ENCODE measurements at places on chromosomes 2 and 18.
A peak's percentile ranks its signal among the peaks of the same experiment; 100 is the strongest.

DNA sequence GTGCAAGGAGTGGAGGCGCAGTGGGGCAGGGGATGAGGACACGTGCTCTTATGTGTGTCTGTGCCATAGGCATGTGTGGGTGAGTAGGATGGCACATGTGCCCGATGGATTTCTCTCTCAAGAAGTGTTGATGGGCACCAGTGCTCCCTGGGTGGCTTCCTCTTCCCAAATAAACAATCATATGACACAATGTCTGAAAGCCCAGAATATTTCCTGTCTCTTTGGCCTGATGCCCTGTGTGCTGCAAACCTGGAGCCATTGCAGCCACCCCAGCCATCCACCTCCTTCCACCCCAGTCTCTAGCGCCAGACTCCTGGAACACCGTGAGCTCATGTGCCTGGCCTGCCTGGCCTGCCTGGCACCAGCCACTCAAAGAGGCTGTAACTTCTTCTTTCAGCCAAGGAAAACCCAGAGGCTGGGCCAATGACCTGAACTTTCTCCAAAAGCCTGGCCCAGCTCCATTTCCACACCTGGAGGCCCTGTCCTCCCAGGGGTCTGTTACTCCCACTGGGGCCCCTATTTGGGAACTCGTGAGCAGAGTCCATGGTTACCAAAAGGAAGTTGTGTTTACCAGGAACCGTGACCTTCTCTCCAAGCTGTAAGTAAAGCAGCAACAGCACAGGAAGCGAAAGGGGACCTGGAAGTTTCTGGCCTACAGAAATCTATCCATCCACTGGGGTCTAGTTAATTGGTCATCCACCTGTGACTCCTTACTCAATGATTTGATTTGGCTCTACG is 9.5 kb upstream of the ZBTB7C start:
- DNase-seq, result no peak

DNA sequence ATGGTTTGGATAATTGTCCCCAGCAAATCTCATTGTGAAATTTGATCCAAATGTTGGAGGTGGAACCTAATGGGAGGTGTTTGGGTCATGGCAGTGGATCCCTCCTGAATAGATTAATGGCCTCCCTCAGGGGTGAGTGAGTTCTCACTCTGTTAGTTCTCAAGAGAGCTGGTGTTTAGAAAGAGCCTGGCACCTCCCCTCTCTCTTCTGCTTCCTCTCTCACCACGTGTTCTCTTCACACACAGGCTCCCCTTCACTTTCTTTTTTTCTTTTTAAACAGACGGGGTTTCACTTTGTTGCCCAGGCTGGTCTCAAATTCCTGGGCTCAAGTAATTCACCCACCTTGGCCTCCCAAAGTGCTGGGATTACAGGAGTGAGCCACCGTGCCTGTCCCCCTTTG is 111.6 kb upstream of the LTBP1 start:
- DNase-seq, result no peak

GRCh38 chr18:58412844-58413666 is 215.8 kb downstream of the ALPK2 start:
- DNase-seq, result no peak

GRCh38 chr2:71419976-71420375 is 33.4 kb upstream of the DYSF start:
- DNase-seq, result no peak

GRCh38 chr2:29816651-29817050 is 104.7 kb downstream of the ALK start:
- peak; percentile 17 for DNase-seq

- peak; percentile 68 for DNase-seq
Observed at GRCh38 chr2:134425724-134426496, 172.0 kb downstream of the MGAT5 start.

- DNase-seq, result peak; percentile 96
Observed at GRCh38 chr2:223549215-223549614, 52.9 kb downstream of the SCG2 start.

GRCh38 chr2:12127638-12128037 is 381.2 kb downstream of the LPIN1 start:
- no peak for DNase-seq

DNA sequence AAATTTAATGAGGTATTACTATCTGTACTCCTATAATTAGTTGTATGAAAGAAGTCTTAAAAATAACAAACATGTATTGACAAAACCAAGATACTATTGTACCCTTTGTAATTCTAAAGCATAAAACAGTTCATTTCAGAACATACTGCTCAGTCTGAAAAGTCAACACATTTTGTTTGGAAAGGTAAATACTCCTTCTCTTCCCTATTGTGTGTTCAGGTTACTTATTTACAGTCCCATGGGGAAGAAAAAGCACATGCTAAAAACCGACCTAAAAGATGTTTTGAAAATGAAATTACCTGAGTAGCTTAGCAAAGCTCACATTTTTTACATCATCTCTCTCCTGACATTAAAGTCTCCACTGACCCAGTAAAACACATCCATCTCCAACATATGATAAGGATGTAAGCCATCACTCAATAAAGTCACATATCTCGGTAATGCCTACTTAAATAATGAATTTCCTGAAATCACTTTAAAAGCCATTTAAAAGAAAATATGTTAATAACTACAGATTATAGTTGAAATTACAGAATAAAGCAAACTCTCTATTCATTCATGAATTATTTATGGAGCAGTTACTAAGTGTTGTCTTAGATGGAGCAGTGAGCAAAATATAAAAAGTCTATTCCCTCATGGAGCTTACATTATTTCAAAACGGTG is 75.6 kb upstream of the FZD5 start:
- DNase-seq, result no peak

- no peak for DNase-seq
Observed at GRCh38 chr2:231094736-231095346, 30.0 kb downstream of the HTR2B start.

- peak; percentile 70 for DNase-seq
Observed at GRCh38 chr2:174771631-174772471, 7.6 kb upstream of the CHRNA1 start.

- DNase-seq, result no peak
Observed at GRCh38 chr18:22347606-22348511, 69.9 kb downstream of the CTAGE1 start.

DNA sequence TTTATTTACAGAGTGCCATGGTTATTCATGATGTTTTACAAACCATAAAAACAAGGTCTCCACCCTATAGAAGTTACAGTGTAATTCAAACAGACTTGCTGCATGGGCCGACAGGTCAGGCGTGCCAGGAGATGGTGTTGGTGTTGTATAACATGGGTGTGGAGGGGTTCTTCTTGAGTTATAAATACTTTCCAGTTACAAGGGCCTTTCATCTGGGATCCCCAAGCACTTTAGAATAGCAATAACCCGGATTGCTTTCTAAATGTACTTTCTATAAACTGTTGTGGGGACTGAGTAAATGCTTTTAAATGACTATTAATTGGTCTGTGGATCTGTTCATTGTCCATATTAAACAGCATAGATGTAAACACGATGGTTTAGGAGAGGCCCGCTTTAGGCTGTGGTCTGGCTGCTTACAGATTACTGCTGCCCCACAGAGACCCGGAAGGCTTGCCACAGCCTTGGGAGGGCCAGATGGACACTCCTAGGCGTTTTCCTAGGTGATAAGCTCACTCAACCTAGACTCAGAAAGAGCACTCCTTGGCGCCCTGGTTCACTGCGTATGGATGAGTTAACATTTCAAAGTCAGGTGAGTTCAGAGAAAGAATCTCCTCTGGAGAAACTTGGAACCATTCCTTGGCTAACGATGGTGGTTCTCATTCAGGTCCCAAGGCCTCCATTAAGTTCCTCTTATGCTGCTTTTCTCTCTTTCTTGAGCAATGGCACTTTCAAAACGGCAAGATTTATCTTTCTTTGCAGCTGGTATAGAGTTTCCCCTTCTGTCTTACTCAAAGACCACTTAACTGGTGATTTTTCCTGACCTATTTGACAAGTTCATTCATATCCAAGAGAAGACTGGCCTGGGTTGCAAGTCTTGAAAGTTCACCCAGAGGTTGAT is 3.6 kb upstream of the KIAA2012 start:
- DNase-seq, result no peak

DNA sequence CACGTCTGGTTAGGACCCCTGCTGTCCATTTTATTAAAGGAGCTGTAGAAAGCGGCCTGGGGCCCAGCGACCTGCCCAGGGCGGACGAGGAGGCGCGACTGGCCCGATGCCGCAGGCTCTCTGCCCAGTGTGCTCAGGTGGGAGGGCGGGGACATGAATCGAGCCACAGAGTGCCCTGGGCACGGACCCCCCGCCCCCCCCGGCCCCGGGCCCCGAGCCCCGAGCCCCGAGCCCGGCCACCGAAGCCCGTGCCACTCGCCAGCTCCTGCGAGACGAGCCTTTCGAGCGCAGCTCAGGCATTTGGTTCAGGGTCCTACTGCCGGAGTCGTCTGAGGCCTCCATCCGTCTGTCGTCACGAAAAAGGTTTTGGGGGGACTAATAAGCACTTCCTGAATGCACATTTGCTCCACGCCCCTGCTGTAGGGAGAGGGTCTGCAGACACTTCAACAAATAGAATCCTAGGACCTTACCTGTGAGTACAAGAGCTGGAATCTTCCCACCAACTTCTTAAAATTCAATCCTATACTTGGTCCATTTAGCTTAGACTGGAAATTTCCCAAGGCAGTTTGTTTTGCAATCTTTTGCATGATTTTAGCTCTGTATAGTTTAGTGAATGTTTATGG is 602 bp upstream of the ADAM17 start:
- peak; percentile 45 for DNase-seq

- no peak for DNase-seq
Observed at GRCh38 chr2:223994562-223995162, 37.4 kb downstream of the MRPL44 start.

- no peak for DNase-seq
Observed at GRCh38 chr2:176227874-176228273, 39.4 kb downstream of the HOXD1 start.

- DNase-seq, result no peak
Observed at GRCh38 chr2:170344663-170345346, 166.9 kb downstream of the MYO3B start.

GRCh38 chr2:12089001-12089400 is 342.6 kb downstream of the LPIN1 start:
- no peak for DNase-seq

DNA sequence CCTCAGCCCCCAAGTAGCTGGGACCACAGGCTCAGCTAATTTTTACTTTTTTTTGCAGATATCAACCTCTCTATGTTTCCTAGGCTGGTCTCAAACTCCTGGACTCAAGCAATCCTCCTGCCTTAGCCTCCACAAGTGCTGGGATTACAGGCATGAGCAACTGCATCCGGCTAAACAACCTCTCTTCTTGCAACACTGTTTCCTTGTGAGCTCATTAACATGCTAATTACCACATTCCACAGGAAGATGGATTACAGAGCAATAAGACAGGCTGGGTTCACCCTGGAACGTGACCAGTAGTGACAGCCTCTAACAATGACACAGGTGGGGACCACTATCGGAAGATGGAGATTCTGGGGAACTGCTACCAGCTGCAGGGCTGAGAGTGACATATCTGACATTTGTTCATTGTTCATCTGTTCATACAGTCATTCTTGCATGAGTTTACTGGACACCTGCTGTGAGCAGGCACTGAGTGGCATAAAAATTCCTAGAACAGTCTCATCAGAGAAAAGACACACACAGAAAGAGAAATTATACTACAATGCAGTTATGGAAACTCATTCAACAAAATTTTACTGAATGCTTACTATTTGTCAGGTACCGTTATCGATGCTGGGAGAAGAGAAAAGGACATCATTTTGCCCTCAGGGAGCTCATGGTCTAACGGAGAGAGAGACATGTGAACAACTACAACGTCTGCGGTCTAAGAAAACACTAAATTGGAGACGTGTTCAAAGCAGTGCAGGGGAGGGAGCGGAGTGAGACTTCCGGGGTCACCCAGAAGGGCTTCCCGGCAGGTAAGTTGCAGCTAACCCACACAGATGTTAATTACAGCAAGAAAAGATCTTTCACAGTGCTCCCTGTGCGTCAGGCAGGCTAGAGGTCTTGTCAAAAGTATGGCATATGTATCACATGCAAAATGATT is 37.6 kb downstream of the PROC start:
- peak; percentile 84 for DNase-seq

DNA sequence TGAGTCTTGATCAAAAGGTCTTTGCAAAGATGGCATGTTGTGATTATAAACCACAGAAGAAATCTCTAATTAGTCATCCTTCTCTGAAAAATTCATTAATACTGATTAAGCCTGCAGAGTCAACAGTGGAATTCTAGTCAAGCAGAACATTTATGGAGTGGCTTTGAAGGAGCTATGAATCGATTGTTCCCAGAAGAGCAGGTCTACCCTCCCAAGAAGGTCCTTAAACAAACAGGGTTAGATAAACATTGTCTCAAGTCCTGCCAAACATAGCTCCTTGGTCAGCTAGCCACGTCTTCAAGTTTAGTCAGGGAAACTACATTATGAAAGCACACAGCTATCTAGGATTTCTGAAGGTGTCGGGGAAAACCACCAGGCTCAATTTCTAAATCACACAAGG is 88.9 kb downstream of the ITGA4 start:
- DNase-seq, result no peak

GRCh38 chr2:79830501-79830900 is 317.6 kb downstream of the CTNNA2 start:
- no peak for DNase-seq

DNA sequence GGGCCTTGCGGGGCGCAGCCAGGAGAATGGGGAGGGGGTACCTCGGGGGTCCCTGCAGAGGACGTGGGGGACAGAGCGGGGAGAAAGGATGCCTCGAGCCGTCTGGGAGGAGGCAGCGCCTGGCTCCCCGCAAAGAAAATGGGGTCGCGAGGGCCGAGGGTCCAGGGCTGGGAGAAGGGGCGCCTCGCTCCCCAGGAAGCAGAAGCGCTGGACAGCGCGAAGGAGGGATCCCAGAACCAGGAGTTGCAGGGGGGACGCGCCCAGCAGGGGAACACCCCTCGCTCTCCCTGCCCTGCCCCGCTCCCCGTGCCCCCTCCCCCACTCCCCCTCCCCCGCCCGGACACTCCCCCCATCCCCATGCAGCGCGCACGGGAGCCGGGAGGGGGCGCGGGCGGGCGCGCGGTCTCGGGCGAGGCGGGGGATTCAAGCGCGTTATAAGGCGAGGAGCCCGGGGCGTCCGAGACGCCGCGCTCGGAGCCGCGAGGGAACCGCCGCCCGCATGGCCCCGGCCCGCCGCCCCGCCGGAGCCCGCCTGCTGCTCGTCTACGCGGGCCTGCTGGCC is at the start of gene ERFE:
Gene ERFE, plus strand, starts transcription at position 462 of the 562 bp plus-strand sequence. Its CDS starts 38 bp downstream, at position 500.
- DNase-seq, result peak; percentile 77

DNA sequence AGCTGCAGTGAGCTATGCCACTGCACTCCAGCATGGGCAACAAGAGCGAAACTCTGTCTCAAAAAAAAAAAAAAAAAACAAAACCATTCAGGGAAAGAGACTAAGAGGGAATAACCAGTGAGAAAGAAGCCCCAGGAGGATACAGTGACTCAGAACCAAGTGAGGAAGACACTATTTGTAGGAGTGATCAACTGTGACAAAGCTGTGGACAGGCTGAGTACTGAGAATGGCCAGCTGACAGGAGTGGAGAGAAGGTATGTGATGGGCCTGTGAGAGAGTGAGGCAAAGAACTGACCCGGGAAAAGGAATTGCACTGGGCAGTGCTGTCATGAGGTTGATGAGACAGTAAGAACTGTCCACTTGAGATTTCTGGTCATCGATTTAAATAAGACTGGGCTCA is 6.7 kb upstream of the LCT start:
- no peak for DNase-seq

- no peak for DNase-seq
Observed at GRCh38 chr2:7706791-7707190, 789.6 kb downstream of the RNF144A start.

GRCh38 chr2:62014102-62014501 is 108.6 kb downstream of the COMMD1 start:
- peak; percentile 33 for DNase-seq

Data from A673 (cell line).